ENCODE measurements at places on chromosomes 1 and 21.

DNA sequence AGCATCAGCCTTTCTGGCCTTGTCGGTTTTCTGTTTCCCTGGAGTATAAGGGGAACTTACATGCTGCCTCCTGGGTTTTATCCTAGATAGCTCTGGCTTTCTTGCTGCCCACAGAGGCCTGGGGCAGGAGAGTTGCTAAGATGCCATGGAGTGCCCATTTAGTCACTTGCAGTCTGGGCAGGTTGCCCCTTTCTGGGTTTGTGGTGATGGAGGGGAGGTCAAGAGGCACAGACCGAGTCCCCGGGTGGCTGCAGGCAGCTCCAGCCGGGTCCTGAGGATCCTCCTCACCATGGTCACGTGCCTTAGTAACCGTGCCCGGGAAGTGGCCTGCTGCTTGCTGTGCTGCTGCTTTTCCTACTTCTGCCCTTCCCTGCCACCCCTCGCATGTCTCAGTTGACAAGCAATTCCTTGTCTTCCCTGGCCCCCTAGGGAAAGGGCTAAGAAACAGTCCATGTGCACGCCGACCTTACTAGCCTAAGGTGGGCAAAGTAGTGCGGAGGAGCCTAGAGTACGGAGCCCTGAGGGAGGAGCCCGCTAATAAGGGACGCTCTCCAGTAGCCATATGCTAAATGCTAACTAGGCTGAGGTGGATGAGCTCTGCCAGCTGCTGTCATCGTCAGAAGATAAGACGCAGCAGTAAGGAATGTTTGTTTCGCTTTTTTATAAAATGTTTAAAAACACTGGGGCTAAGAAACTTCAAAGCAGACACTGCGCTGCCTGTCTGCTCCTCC is 34.8 kb downstream of the CLCA1 start:
- DNase-seq, result peak; percentile 70

DNA sequence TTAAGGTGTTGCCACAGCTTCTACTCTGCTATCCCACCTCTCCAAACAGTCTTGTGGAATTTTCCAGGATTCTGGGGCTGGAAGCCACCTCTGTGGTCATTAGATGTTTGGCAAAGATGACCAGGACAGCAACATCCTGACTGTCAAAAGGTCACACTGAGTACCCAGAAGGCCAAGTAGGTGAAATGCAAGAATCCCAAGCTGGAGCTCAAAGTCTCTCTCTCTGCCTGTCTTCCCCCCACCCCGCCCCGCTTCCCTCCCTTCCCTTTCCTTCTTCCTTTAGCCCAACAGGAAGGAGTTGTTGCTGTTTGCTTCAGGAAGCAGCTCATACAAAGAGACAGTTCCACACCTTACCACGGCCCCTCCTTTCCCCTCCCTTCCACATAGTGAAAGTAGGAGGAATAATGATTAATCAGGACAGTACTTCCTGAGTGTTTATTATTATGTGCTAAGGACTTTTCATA is 75.6 kb upstream of the SLC2A1 start:
- no peak for DNase-seq

DNA sequence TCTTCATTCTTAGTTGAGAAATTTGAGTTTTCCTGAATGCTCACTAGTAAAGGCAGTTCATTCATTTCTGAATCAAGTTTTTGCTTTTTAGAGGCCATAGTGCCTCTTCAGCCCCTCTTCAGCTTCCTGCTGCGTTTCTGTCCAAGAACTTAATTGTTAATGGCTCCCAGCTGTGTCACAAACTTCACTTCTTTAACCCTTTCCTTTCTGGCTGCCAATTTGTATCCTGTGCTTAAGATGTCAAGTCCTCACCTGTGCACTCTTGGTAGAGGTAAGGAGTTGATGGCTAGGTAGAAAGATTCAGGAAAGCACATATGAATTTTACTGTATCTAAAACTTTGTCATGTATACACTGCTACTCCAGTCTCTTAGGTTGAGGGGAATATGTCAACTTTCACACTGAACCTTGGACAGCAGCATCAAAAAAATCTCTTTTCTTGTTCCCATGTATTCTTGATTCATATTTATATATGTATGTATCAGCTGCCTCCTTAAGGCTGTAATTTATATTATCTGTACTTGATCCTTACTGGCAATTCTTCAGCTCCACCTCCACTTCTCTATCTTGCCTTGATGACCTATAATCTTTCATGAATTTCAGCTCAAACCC is 612.8 kb downstream of the LMO4 start:
- no peak for DNase-seq

- DNase-seq, result peak; percentile 21
Observed at GRCh38 chr1:10878469-10878868, 82.0 kb upstream of the CASZ1 start.

- no peak for DNase-seq
Observed at GRCh38 chr1:234771642-234772344, 161.8 kb upstream of the IRF2BP2 start.

DNA sequence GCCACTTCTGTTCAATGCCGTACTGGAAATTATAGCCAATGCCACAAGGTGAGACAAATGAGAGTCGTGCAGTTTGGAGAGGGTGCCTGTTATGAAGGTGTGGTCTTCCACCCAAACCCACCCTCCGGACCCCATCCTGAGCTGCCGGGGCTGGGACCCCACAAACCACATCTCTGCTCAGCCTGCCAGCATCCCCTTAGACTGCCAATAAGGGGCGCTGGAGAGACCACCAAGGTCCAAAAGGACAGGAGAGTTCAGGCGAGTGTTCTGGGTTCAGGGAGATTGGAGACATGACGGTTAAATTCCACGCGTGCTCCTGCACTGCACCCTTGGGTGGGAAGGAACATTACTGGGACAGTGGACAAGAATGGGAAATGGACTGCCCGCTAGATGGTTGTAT is 48.7 kb upstream of the COL18A1 start:
- DNase-seq, result no peak

- no peak for DNase-seq
Observed at GRCh38 chr1:100719490-100719889, at the start of gene VCAM1. VCAM1 (plus strand) TSS chr1:100719742; CDS start chr1:100719861, 119 bp downstream.

DNA sequence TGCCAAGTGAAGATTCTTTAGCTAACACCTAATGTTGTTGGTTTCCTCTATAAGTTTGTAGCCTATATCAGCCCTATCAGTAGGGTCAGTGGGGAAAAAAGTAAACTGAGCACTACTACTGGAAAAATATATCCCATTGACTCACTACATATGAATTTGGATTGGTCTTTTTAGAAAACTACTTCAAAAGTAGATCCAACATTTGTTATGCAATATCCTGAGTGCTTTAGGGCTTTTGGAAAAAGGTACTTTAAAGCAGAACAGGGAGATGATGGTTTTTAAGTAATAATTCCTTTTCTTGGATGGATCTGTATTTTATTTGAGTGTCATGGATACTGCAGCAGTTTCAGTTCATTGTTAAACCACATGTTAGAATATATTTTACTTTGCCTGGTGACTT is 7.1 kb downstream of the C1orf21 start:
- no peak for DNase-seq

DNA sequence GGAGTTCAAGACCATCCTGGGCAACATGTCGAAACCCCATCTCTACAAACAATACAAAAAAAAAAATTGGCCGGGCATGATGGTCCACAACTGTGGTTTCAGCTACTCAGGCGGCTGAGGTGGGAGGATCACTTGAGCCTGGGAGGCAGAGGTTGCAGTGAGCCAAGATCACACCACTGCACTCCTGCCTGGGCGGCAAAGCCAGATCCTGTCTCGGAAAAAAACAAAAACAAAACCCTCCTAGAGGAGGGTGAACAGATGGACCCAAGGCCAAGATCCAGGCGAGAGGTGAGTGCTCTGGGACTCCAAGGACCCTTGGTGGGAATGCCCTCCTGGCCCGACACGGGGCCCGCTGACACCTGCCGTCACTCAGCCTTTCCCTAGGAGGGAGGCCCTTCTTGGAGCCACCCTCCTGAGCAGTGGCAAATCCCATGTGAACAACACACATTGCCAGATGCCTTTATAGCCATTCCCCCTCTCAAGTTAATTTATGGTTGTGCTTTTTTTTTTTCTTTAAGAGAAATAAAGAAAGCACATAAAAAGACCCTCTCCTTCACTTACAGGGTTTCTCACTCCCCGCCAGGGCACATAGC is 380 bp downstream of the TFF2 start:
- DNase-seq, result no peak

DNA sequence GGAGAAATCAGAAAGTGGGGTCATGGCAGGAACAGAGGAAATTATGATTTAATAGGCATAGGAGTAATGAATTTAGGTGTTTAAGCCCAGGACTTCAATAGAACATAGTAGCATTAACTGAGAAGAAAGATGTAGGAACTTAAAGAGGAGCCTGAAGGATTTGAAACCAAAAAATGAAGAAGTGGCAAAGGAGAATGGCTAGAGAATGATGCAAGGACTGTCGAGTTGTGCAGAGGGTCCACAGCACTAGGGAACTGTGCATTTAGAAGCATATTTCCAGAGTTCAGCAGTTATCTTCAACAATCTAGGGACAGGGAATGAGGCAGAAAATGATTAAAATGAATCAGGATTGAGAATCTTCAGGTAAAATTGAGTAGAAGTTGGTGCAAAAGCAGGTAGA is 328.1 kb upstream of the LYPLAL1 start:
- no peak for DNase-seq
